Activated T-helper 9 cell treated with anti-CD3 and anti-CD28 coated beads, Interleukin-2, amount 50 U/mL, for 16 hours (primary cell): ENCODE measurements at places on chromosomes 4 and X.

DNA sequence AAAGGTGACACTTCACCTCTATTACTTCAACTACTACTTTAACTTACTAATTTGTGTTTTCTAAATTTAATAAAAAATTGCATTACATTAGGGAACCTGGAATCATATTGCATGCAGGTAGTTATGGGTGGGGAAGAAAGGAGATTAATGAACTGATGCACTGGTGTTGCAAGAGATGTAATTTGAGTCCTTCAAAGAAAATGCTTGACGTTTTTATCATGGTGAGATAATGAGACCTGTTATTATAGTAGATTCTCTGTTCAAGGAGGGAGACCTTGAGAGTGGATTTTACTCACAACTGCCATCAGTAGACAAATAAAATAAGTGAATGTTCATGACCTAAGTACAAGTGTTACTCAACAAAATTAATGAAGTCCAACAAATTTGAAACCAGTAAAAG, 26.4 kb upstream of the MED14 start:
- no peak for DNase-seq

DNA sequence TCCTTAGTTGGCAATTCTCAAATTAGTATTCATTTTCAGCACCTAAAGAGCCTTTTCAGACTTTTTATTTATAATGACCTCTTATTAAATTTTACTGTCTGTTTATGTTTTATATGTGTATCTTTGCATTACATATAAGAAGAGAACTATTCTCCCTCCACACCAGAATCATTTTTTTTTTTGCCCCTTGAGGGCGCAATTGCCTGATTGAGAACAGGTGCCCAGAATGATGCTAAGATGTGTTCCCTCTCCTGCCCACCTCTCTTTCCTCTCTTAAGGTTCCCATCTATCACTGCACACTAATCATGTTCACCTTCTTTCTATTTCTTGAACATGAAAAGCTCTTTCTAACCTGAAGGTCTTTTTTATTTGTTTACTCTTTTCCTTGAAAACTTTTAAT, 44.2 kb upstream of the ADAM29 start:
- no peak for DNase-seq

- DNase-seq = peak; percentile 33
Observed at GRCh38 chrX:130170752-130171445, 863 bp upstream of the RAB33A start.

- DNase-seq = no peak
Observed at GRCh38 chr4:6480534-6481088, 8.2 kb upstream of the PPP2R2C start.

- no peak for DNase-seq
Observed at GRCh38 chr4:116925900-116926457, 159.4 kb downstream of the TRAM1L1 start.

- no peak for DNase-seq
Observed at GRCh38 chr4:61194571-61194970, 5.6 kb upstream of the ADGRL3 start.

DNA sequence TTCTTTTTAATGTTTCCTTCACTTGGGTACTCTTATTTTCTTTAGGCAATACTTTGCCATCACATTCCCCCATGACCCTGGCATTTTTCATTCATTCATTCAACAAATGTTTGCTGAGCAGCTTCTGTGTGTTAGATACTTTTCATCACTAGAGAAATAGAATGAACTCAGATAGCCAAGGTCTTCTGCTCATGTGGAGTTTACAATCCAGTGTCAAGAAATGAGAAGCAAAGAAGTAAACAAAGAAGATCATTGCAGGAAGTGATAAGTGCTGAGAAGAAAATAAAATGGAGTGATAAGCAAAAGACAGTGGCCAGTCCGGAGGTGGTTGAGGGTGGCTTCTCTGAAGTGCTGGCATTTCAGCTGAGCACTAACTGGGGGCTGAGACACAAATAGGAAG, 63.1 kb downstream of the LIMCH1 start:
- no peak for DNase-seq

DNA sequence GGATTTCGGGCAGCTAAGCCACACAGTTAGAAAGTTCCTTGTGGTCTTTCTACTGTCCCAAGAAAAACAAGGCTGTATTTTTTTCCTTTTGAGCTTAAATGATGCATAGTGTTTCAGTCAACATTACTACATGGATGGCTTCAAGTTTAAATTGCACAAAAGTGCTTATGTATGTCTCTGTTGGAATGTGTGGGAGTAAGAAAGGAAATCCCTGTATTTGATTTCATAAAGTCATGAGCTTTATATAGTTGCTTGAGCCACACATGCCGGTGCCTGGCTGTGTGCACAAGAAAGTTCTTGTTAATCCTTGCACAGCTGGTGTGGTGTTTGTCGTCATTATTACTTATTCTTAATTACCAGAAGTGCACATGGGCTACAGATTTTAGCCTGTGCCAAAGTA, 262.2 kb downstream of the ARHGAP10 start:
- DNase-seq = no peak

- DNase-seq = no peak
Observed at GRCh38 chrX:45070116-45071007, 130.3 kb downstream of the DIPK2B start.

- no peak for DNase-seq
Observed at GRCh38 chrX:44459501-44459900, 83.2 kb downstream of the FUNDC1 start.

DNA sequence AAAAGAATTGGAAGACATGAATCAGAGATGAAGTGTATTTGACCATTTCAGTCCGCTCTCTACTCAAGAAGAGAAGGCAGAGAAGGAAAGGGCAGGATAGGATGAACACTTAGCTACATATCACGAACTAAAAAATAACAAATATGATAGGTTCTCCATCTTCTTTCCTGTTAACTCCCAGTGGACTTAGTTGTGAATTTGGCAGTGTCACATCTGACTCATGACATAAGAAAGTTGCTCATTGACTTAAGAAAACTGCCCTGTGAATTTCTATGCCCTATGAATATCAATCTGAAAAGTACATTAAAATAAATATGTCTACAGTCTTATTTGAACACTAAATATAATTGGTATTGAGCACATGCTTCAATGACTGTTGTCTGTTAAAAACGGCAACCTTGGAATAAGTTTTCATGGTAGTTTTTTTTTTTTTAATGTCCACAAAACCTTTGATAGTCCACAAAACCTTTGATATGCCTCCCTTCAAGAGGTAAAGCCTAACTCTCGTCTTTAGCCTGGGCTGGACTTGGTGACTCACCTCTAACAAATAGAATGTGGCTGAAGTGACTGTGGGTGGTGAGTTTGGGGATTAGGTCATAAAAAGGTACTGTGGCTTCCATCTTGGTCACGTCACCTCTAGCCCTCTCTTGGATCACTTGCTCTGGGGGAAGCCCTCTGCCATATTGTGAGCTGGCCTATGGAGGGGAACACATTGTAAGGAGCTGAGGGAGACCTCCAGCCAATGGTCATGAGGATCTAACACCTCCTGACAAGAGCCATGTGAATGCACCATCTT, 184.7 kb upstream of the S100G start:
- DNase-seq = no peak

- DNase-seq = no peak
Observed at GRCh38 chrX:1423215-1423614, 29.5 kb downstream of the ASMTL start.

DNA sequence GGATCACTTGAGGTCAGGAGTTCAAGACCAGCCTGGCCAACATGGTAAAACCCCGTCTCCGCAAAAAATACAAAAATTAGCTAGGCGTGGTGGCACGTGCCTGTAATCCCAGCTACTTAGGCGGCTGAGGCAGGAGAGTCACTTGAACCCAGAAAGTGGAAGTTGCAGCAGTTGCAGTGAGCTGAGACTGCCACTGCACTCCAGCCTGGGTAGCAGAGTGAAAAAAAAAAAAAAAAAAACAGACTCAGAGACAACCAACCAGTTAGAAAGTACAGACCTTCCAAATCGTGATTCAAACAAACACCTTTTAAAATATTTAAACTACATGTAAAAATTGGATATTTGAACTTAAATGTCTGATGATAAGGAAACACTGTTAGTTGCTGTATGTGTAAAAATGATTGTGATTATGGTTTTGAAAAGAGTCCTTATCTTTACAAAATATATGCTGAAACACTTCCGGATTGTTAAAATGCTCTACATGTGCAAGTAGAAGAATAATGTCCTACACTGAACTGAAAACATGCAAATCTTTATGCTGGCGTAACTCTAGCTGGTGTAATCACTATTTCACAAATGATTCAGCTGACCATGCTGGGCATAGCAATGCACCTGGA, 37.8 kb downstream of the SH3KBP1 start:
- no peak for DNase-seq

- no peak for DNase-seq
Observed at GRCh38 chr4:48899950-48900349, 6.6 kb downstream of the OCIAD2 start.

GRCh38 chr4:25702848-25703247, 47.2 kb downstream of the SLC34A2 start:
- DNase-seq = no peak

GRCh38 chrX:125678258-125678657, 358.6 kb downstream of the TEX13C start:
- DNase-seq = no peak

DNA sequence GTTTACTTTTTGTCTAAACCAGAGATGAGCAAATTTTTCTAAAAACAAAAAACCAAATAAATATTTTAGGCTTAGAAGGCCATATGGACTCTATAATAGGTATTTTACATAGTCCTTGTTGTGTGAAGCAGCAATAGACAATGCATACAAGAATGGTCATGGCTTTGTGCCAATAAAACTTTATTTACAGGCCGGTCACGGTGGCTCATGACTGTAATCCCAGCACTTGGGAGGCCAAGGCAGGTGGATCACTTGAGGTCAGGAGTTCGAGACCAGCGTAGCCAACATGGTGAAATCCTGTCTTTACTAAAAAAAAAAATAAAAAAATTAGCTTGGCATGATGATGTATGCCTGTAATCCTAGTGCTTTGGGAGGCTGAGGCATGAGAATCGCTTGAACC, 227.6 kb downstream of the CBR4 start:
- no peak for DNase-seq

DNA sequence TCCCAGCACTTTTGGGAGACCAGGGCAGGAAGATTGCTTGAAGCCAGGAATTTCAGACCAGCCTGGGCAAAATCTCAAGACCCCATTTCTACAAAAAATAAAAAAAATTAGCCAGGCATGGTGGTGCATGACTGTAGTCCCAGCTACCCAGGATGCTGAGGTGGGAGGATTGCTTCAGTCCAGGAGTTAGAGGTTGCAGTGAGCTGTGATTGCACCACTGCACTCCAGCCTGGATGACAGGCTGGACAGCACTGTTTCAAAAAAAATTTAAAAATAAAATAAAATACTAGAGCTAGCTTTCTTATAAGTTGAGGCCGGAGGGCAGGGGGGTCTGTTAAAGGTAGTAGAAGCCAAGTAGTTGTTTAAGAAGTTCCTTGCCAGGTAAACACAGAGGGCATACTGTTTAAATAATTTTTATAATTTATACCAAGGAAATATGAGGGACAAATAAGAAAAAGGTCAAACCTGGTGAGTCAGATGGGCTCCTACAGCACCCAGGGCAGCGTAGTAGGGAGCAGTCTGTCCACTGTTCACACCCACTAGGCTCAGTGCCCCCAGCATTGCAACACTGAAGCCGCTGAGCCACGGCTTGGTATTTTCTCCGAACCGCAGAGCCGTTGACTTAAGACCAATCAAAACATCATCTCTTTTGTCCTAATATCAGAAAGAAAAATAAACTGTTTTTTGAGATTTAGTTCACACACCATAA, 17.3 kb downstream of the COQ2 start:
- no peak for DNase-seq

GRCh38 chr4:104726002-104726401, 231.3 kb upstream of the CXXC4 start:
- no peak for DNase-seq

DNA sequence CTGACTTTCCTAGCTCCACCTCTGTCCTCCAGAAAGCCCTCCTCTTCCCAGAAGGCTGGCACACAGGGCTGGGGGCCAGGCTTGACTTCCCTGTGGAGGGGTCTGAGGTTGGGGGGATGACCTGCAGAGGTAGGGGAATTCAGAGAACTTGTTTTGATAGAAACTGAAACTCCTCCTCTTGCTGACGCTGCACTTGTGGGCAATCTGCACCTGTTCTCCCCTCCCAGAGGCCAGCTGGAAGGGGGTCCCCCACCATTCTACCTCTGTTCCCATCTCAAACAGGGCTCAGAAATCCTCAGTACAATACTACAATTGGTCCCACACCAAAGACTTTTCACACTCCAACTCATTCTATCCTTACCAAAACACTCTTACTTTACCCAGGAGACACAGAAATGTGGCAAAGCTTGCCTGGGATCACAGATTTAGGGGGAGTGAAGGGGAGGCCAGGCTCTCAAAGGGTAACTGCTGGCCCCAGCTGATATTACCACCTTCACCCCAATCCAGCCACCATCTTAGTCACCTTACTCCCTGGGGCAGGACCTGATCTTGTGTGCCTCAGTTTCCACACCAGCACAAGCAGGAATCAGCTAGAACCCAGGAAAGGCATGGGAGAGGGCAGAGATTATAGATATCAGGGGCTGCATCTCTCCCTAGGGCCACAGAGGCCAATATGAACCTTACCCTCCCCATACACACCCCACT, 18.5 kb downstream of the OTUD5 start:
- peak; percentile 70 for DNase-seq

GRCh38 chr4:188992706-188993105, 853.5 kb downstream of the TRIML1 start:
- no peak for DNase-seq
